Natural killer cell treated with Interleukin-12 subunit alpha and Interleukin-12 subunit beta and Interleukin-15 and Interleukin-18, amount 100 ng/mL, for 72 hours (primary cell): ENCODE measurements at places on chromosomes 16 and 17.

DNA sequence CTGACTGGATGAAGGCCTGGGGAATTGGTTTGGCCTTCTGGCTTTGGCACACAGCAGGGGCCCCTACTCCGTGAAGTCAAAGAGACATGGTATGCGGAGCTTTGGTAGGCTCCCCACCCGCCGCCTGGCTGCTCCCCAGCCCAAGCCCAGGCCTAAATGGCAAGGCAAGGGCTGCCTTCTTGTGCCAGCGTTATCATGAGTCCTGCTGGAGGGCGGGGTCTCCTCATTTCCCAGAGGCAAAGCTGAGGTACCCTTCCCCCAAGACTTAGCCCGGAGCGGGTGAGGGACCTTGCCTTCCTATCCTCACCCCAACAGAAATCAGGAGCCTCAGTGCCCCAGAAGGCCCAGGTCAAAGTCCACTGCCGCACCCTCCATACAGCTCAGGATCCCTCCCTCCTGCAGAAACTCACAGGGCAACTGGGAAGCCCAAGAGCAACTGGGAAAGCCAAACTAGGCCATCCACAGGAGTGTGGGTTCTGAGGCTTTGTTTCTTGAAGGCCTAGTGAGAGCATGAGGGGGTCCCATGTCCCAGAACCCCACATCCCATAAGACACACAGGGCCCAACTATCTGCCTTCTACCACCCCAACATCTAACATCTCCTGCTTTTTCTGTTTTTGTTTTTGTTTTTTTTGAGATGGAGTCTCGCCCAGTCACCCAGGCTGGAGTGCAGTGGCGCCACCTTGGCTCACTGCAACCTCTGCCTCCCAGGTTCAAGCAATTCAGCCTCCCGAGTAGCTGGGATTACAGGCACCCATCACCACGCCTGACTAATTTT is 9.3 kb downstream of the PGAP3 start:
- H3K4me1 ChIP-seq: peaks cover 56% of the 10 kb centered on the region
- H3K27ac ChIP-seq: peak overlapping the region; percentile 94
- peak overlapping the region; percentile 70 for H3K4me3 ChIP-seq
- no peaks in the 10 kb centered on the region for H3K36me3 ChIP-seq
- H3K27me3 ChIP-seq: no peaks in the 10 kb centered on the region
- no peak for DNase-seq

- peaks cover 6% of the 10 kb centered on the region for H3K36me3 ChIP-seq
- DNase-seq: no peak
These were observed 12.3 kb downstream of the HSD11B2 start for GRCh38 chr16:67443265-67443664.

- no peaks in the 10 kb centered on the region for H3K4me1 ChIP-seq
- H3K36me3 ChIP-seq: no peaks in the 10 kb centered on the region
- H3K27ac ChIP-seq: no peak overlapping the region
- H3K27me3 ChIP-seq: peaks cover 9% of the 10 kb centered on the region
- no peak for DNase-seq
- no peak overlapping the region for H3K4me3 ChIP-seq
These were observed 100.4 kb downstream of the COPRS start for GRCh38 chr17:31758646-31759045.

- H3K27ac ChIP-seq: peak overlapping the region; percentile 39
- DNase-seq: peak; percentile 86
- peaks cover 17% of the 10 kb centered on the region for H3K4me1 ChIP-seq
These were observed 16.5 kb upstream of the PRM1 start for GRCh38 chr16:11297492-11298142.

- H3K4me1 ChIP-seq: peaks cover 8% of the 10 kb centered on the region
- no peak overlapping the region for H3K27ac ChIP-seq
- H3K36me3 ChIP-seq: no peaks in the 10 kb centered on the region
- no peaks in the 10 kb centered on the region for H3K27me3 ChIP-seq
These were observed 28.7 kb upstream of the GAS7 start for GRCh38 chr17:10226930-10227695.

DNA sequence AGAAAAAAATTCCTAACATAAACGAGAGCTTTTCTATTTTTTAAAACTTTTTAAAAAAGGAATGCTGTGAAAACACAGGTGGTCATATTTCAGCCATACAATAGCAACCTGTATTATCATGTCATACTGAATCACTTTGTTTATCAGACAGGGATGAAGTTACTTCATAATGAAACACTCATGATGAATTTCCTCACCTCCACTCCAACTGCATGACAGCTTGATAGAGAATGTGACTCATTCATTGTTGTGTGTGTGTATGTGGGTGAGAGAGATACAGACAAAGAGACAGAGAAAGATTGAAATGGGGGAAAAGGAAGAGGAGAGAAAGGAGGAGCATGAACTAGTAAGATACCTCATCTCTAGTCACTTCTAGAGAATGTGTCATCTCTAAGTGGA is 109.0 kb downstream of the SYCE1L start:
- H3K36me3 ChIP-seq: no peaks in the 10 kb centered on the region
- no peaks in the 10 kb centered on the region for H3K27me3 ChIP-seq
- H3K27ac ChIP-seq: no peak overlapping the region

DNA sequence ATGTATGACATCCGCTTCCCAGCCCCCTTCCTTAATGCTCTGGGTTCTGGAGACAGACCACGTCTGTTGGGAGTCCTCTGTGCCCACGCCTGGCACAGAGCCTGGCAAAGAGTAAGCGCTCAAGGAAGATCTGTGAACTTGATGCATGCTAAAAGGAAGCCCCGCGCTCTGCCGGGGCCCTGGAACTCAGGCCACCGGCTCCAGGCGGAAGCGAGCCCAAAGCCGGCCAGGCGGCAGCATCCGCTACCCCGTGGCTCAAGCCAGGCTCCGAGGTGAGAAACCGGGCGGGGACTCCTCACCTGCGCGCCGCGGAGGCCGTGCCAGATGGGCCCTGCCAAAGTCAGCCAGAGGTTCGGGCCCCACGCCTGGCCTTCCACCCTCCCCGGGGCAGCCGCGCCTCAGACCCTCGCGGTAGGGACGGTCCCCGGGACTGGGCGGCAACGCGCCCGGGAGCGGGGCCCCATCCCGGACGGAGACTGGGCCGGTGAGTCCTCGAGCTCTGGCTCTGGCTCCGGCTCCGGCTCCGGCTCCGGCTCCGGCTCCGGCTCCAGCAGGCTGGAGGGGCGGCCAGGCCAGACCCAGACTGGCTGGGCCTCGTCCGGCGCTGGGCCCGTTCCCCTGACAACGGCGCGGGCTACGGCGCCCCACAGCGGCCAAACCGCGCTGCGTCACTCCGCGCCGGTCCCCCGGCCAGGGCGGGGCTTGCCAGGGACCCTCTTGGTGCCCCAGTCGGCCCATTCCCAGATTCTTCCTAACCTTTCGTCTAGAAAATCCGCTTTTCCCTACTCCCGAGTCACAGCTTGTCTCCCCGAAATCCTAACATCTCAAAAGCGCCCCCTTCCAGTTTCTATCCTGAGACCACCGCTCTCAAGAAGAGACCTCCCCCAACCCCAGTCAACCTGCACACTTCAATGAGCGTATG is at the start of gene ZDHHC1:
ZDHHC1 (minus strand) TSS at position 606 of the 922 bp plus-strand sequence. CDS start 8,702 bp downstream, outside the sequence.
- peak within 1 kb of the TSS; percentile 60 for H3K27ac ChIP-seq
- peaks cover 22% of the 10 kb centered on the region for H3K27me3 ChIP-seq
- H3K4me1 ChIP-seq: peaks cover 11% of the 10 kb centered on the region
- DNase-seq: no peak
- H3K4me3 ChIP-seq: peak within 1 kb of the TSS; percentile 91
- no peaks in the 10 kb centered on the region for H3K36me3 ChIP-seq

DNA sequence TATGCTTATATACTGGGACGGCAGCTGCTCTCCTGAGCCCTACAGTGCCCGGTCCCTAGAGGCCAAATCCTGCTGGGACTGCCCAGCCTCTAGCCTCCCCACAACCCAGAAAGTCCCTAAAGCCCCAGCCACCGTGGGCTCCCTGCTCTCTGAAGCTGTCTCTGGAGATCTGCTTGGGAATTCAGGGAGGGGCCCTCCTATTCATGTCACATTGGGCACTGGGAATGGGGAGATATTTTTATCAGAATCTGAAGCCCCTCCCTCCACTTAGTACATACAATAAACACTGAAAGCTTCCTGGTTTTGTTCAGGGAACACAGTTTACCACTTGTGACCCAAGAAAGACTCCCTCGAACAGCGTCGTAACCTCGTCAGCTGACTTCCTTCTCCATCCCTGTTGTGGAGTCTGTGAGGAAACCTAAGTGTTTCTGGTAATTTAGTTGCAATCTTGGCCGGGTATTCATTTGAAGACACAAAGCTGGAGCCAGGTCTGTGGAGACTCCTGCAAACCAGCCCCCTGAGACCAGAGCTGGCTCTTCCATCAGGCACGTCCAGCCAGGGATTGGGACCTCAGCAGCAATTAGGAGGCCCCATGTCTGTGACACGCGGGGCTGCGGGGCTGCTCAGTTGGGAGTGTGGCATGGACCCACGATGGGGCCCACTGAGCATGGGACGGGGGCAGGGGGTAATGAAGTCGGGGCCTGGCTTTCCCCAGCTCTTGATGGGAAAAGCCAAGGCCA is 38.5 kb downstream of the PGS1 start:
- H3K36me3 ChIP-seq: peaks cover 14% of the 10 kb centered on the region
- no peaks in the 10 kb centered on the region for H3K27me3 ChIP-seq
- peak overlapping the region; percentile 83 for H3K4me3 ChIP-seq
- H3K27ac ChIP-seq: peak overlapping the region; percentile 96
- no peak for DNase-seq

- H3K36me3 ChIP-seq: peaks cover 14% of the 10 kb centered on the region
- DNase-seq: no peak
- H3K4me3 ChIP-seq: no peak overlapping the region
- H3K27ac ChIP-seq: peak overlapping the region; percentile 16
These were observed 70.3 kb downstream of the SDR42E1 start for GRCh38 chr16:81940781-81941560.

- H3K36me3 ChIP-seq: no peaks in the 10 kb centered on the region
- H3K27me3 ChIP-seq: no peaks in the 10 kb centered on the region
- peaks cover 45% of the 10 kb centered on the region for H3K4me1 ChIP-seq
- DNase-seq: no peak
- peak overlapping the region; percentile 70 for H3K4me3 ChIP-seq
- H3K27ac ChIP-seq: peak overlapping the region; percentile 57
These were observed 3.0 kb upstream of the ZCCHC14 start for GRCh38 chr16:87495578-87496446.

DNA sequence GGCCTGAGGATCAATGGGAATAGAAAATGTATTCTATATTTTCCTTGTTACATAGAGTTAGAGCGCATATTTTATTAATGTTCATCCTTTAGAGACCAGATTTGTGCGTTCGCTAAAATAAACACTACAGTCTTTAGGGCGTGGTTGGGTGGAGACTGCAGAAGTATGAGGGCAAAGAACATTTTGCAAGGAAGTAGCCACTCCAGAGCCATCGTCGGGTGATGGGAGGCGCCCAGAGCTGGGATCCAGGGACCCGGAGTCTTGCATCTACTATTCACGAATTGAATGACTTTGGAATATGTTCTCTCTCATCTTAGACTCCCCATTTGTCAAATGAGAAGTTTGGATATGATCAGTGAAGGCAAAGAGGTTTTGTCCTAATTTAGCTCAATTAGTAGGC is 154.2 kb upstream of the IRX6 start:
- H3K4me3 ChIP-seq: no peak overlapping the region
- DNase-seq: no peak
- H3K36me3 ChIP-seq: no peaks in the 10 kb centered on the region
- H3K27ac ChIP-seq: no peak overlapping the region
- H3K4me1 ChIP-seq: no peaks in the 10 kb centered on the region

DNA sequence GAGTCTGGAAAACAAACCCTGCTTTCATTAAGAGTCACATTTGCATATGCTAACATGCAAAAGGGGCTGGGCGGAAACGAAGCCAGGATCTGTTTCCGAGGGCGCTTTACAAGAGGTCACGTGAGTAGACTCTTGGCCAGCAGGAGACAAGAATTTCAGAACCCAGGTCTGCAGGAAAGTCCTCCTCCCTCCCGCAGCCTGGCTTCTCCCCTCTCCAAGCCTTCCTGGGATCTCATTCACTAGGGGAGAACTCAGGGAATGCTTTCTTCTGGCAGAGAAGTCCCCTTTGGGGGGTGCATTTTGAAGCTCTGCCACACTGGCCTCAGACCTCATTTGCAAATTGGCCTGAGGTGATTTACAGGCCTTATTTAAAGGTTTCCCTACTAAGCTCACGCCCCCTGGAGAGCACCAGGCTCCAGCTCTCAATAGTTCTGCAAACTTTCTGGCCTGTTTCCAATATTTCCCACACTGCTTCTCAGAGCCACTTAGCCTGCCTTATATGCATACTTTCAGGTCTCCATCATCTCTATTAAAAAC is 57.2 kb upstream of the CACNG5 start:
- no peak for DNase-seq
- H3K27ac ChIP-seq: no peak overlapping the region
- H3K4me3 ChIP-seq: no peak overlapping the region

- H3K4me1 ChIP-seq: peaks cover 22% of the 10 kb centered on the region
- peak overlapping the region; percentile 62 for H3K27ac ChIP-seq
- peak overlapping the region; percentile 94 for H3K4me3 ChIP-seq
- H3K27me3 ChIP-seq: peaks cover 14% of the 10 kb centered on the region
These were observed 13.2 kb downstream of the COPZ2 start for GRCh38 chr17:48024149-48025039.

DNA sequence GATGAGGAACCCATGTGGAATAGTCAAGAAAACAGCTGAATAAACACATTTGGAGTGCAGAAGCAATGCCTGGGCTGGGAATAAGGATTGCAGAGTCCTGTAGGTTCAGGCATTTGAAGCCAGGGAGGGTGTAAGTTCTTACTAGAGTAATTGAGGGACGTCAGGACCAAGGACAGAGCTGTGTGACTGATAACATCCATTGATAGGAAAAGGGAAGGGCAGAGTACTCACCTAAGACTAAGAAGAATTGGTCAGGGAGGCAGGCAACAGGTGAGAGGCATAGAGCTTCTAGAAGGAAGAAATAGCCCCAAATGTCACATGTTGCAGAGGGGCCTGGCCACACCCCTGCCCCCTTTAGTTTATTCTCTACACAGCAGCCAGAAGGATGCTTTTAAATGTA is 79.8 kb upstream of the TMEM132E start:
- peaks cover 2% of the 10 kb centered on the region for H3K4me1 ChIP-seq
- no peak overlapping the region for H3K4me3 ChIP-seq
- H3K36me3 ChIP-seq: no peaks in the 10 kb centered on the region
- H3K27ac ChIP-seq: no peak overlapping the region
- peaks cover 30% of the 10 kb centered on the region for H3K27me3 ChIP-seq

- H3K4me3 ChIP-seq: no peak overlapping the region
- H3K36me3 ChIP-seq: no peaks in the 10 kb centered on the region
- peak overlapping the region; percentile 0 for H3K27ac ChIP-seq
- no peak for DNase-seq
- peaks cover 10% of the 10 kb centered on the region for H3K4me1 ChIP-seq
These were observed 87.5 kb downstream of the SOCS1 start for GRCh38 chr16:11168386-11169051.

- peaks cover 23% of the 10 kb centered on the region for H3K36me3 ChIP-seq
- no peak overlapping the region for H3K27ac ChIP-seq
- no peak overlapping the region for H3K4me3 ChIP-seq
These were observed 8.6 kb downstream of the KRT10 start for GRCh38 chr17:40813804-40814203.
